Brain microvascular endothelial cell (primary cell): ENCODE measurements at places on chromosomes 6 and 20.
A peak's percentile ranks its signal among the peaks of the same experiment; 100 is the strongest.

DNA sequence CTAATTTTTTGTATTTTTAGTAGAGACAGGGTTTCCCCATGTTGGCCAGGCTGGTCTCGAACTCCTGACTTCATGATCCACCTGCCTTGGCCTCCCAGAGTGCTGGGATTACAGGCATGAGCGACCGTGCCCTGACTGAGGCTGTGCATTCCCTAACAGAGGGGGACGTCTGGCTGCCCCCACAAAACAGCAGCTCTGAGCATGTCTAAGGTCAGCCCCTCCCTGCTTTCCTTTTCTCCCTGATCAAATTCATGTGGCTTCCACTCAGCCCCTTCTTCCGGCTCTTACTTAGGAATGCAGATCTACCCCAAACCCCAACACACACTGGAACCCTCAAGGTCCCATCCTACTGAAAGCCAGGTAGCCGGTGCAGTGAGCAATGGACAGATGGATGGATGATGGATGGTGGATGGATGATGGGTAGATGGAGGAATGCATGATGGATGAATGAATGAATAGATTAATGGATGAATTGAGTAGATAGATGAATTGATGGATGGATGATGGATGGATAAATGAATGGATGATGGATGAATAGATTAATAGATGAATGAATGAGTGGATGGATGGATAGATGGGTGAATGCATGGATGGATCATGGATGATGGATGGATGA lies 91.5 kb upstream of the BHLHE23 start:
- DNase-seq = no peak

GRCh38 chr6:9494864-9495263 lies 920.0 kb downstream of the TFAP2A start:
- peak; percentile 24 for DNase-seq

DNA sequence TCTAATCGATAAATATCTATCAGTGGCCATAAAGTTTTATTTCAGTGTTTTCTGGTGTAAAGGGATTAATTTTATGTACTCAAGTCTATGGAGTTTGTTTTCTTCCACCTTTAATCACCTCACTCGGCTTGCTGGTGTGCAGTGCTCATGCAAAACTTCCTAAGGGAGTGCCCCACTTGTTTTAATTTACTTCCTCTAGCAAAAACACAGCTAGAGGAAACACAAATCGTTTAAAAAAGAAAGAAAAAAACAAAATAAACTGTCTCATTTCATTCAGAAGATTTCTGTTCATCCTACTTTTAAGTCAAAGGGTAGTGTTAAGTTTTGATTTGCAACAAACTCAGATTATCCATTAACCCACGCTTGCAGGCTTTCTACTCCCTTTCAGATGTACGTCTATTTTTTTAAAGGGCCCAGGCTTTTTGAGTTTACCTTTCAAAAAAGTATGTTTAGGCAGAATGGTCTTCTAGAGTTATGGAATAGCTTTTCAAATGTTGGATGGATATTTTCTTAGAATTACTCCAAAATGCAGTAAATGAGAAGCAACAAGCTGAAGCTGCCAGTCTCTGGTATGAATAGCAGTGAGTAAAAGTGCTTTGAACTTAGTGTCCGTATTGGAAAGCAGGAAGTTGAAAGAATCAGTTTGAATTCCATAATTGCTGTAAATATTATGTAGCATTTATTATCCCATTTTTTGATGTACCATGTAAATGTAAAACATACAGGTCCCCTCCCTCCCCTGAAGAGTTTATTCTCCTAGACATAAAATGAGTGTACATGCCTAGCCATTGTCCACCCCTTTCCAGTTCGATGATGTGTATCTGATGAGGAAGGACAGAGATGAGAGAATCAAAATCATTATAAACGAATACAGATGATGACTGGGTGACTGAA lies 113.3 kb downstream of the SLC16A10 start:
- DNase-seq = no peak

- no peak for DNase-seq
Observed at GRCh38 chr6:68317366-68317765, 317.7 kb upstream of the ADGRB3 start.

GRCh38 chr6:25389471-25389870 lies 110.3 kb downstream of the CARMIL1 start:
- no peak for DNase-seq

DNA sequence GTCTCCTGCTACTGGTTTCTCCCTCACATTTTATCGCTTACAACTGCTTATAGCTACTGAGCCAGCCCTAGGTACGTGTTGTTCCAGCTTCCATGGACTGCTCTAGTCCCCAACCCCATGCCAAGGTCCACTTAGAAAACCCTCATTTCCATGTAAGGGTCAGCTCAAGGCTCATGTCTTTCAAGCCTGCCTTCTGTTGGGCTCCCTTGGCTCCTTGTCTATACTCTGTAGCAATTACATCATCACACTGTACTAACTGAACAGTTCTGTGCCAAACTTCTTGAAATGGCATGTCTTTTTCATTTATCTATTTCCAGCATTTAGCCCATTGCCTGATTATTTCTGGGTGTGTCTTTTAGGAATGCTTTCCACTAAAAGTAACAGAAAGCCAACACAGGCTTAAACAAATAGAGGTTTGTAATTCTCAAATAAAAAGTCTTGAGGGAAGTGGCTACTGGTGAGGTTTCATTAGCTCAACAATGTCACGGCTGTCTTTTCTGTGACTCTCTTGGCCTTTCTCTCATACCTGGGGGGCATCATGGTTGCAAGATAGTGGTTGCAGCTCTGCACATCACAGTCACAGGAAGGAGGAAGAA lies 317.6 kb downstream of the TPBG start:
- DNase-seq = no peak

DNA sequence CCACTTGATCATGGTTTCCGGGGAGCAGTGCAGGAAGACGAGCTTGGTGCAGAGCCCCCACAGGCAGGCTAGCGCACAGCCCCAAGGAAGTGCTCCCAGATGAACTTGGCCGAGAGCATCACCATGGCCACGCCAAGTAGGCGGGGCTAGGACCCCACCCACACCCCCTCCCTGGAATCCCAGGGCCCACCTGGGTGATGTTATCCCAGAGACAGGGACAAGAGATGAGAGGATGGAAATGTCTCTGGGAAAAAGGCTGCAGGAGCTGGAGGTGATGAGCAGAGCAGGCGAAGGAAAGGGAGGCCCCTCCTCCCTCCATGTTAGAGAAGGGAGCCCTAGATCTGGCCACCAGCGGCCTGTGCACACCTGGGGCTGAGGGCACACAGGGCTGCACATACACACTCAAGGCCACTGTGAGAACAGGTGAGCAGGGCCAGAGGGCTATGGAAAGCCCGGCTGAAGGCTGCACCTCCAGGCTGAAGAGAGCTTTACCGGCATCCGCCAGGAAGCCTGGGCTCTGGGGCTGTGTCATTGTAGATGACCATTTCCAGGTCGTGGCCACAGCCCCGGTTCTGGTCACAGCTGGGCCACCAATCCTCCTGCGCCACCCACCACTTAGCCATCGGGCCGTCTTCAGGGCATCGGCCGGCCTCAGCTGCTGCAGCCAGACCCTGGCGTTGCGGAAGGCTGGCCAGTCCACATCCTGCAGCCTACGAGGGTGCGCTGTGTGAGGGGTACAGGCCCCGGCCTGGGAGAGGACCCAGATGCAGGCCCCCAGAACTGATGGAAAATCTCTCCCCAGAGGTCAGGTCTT lies 24.9 kb downstream of the NPEPL1 start:
- DNase-seq = no peak

DNA sequence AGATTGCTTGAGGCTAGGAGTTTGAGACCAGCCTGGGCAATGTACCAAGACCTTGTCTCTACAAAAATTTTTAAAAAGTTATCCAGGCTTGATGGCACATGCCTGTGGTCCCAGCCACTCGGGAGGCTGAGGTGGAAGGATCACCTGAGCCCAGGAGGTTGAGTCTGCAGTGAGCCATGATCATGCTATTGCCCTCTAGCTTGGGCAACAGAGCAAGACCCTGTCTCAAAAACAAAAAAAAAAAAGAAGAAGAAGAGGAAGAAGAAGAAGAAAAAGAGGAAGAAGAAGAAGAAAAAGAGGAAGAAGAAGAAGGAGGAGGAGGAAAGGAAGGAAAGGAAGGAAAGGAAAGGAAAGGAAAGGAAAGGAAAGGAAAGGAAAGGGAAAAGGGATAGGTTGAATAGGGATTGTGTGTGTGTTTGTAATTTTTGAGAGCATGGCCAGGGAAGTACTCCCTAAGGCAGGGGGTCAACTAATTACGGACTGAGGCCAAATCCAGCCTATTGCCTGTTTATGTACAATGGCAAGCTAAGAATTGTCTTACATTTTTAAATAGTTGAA lies 43.0 kb upstream of the ZNF217 start:
- no peak for DNase-seq

- DNase-seq = peak; percentile 1
Observed at GRCh38 chr6:122323361-122323760, 76.1 kb upstream of the HSF2 start.
